ENCODE measurements at places on chromosomes 6 and 20.

- DNase-seq, result no peak
Observed at GRCh38 chr20:46399401-46399800, 7.0 kb downstream of the ELMO2 start.

DNA sequence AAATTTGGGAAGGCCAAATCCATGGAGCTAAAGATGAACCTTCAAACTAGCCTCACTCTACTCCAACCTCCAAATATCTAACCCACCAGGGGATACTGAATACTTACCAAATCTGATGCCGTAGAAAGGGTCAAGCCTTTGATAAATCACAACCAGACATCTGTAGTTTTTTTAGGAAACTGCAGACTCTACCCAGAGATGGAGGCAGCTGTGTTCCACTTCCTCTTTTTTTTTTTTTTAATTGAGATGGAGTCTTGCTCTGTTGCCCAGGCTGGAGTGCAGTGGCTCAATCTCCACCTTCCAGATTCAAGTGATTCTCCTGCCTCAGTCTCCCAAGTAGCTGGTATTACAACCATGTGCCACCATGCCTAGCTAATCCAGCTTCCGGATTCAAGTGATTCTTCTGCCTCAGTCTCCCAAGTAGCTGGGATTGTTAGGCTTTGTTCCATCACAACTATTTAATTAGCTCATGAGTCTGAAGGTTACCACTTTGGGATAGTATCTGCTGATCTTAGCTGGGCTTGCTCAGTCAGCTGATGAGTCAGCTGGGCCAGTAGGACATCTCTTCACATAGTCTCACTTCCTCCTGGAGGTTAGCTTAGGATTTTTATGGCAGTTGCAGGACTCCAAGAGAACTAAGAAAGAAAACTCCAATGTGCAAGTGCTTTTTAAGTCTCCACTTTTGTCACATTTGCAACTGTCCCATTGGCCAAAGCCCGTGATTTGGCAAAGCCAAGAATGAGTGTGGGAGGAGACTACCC, 13.3 kb downstream of the FRK start:
- DNase-seq, result no peak

DNA sequence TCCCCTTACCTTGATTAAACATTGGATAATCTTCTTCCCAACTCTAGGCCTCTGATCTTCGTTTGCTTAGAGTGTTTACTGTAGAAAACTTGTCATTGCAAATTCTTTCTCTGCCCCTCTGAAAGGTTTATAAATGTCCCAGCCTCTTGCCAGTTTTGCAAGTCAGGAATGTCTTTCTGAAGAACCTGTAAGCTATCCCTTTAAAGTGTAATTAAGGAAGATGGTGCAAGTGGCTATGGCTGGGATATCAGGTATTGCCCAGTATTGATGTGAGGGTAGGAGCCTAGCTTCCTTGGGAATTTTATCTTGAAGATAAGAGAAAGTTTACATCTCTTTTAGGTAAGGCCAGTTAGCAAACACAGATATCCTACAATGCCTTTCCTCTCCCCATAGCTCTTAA, 211.0 kb upstream of the RIMS1 start:
- DNase-seq, result no peak

GRCh38 chr6:17416806-17417205, 23.4 kb downstream of the CAP2 start:
- no peak for DNase-seq

DNA sequence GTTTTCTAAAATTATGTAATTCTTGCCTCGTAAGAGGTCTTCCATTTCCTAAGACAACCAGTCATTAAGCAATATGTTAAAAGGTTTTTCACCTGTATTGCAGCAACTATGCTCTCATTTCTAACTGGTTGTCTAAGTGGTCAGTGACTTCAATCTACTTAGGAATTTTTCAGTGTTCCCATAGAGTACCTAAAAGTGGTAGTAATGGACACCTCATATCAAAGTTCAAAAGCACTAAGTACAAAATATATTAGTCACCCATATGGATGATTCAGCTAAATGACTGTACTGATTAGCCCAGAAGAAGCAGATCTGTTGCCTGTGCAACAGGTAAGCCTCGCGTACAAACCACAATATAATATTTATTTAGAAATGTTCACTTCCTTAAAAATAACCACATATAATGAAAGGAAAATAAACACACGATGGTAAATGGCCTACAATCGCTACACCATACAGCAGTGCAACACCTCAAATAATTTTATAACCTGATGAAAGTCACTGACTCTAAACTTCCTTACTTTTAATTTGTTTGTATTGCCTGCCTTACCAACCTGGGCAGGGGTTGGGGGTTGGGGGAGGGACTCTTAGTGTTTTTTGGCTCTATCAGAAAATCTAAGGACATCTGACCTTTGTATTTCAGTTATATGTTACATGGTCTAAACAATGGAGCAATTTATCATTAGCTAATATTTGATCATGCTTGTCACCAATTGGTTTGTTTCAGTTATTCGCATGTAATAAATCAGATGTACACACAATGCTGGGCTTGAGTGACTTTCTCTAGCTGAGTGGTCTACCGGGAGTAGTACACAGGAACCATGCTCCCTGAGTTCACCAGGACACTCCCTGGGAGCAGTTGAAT, 105.9 kb downstream of the HIVEP2 start:
- no peak for DNase-seq

All from spinal cord (tissue), 10 donors.